Prostate gland (tissue), 2 donors: ENCODE measurements at places on chromosomes 3 and 15.

GRCh38 chr3:94004301-94004910, 24.0 kb downstream of the STX19 start:
- DNase-seq = no peak

GRCh38 chr15:42102646-42103235, 8.4 kb upstream of the PLA2G4D start:
- no peak for DNase-seq

- no peak for DNase-seq
Observed at GRCh38 chr15:52789601-52790168, 451 bp downstream of the ONECUT1 start.

DNA sequence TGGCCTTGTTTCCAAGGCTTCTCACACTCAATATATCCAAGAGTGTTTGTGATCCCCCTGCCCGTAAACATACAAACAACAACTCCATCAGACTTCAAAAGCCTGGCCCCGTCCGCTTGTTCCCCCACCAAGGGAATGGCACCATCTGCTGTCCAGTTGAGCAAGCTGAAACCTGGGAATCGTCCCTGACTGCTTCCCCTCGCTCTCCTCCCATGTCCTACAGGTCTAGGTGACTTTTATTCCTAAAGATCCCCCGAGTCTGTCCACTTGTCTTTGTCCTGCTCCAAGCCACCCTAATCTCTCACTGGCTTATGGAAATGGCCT, 27.9 kb upstream of the FAM174B start:
- DNase-seq = peak; percentile 39

- DNase-seq = no peak
Observed at GRCh38 chr3:43559961-43560360, 61.9 kb downstream of the ANO10 start.

DNA sequence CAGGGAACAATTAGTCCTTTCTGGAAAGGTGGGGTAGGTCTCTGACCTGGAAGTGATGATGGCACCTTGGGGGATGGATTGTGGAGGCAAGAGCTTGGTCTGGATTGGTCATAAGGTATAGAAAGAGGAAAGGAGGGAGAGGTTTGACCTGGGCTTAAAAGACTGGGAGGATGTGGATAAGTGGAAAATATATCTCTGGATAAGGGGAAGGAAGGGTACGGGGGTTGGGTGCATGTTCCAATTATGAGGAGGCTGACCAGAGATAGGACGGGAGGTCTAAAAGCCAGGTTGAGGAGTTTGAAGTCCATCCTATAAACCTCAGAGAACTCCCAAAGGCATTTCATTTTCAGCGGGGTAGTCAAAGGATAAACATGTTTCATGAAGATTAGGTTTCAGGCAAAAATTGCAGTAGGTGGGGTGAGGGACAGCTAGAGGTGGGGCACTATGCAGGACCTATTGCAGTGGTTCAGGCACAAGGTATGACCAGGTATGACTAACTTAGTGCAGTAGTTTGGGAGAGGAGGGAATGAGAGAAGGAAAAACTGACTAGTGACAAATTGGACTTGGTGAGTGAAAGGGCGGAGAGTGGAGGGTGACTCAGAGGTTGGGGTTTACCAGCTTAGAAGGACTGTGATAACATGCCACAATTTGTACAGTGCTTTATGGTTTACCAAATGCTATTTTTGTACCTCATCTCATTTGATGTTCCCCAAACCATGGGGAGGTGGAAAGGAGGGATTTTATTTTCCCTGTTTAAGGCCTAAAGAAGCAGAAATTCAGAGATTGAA, 10.7 kb downstream of the PDE8A start:
- DNase-seq = no peak
